ENCODE measurements at places on chromosomes 12 and 14.

DNA sequence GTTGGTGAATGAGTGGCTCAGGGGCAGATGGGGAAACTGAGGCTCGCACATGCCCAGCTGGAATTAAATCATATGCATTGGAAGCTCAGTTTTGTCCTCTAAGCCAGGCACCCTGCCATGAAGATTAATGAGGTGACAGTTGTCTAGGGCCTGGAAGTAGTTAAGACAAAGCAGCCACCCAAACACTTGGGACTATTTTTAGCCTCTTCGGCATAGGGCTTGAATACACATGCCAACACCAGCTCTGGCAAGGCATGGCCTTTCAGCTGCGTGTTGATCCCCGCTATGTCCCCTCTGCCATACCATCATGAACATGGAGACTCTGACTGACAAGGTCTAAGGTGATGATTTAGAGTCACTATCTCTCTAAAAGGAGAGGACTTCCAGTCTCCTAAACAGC is 250.2 kb downstream of the KSR2 start:
- no peak for DNase-seq

DNA sequence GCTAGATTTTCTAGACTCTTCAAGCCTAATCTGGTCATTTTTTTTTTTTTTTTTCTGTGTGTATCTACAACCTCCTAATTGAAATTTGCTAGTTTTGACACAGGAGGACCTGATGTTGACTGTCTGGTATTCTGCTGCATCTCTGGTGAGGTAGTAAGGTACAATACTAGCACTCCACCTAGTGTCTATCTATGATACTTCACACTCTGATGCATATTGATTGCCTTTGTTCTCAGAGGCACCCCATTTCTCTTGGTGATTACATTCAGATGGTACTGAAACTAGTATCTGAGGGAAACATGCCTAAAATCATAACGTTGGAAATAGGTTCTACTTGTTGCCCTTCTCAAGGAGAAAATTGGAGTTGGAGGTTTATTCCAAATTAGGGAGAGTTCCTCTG is 930.5 kb upstream of the NOVA1 start:
- no peak for DNase-seq

DNA sequence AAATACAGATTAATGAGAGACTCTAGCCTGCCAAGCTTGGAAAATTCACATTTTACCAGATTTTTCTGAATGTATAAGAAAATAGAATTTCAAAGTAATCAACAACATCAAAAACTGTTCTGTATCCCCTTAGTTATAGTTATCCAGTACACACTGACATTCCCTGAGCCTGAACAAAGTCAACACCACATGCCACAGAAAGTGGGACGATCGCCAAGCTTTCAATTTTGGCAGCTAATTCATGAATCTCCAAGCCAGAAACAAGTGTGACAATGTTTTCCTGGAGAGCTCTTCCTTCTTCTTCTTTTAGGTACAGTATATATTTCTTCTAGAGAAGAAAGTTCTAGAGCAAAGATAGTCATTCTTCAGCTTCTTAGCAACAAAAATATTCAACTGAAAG is 290.2 kb downstream of the PRKD1 start:
- DNase-seq: no peak

GRCh38 chr14:104660597-104660996 is 28.8 kb upstream of the INF2 start:
- no peak for DNase-seq

- DNase-seq: no peak
Observed at GRCh38 chr14:55124774-55125386, 4.2 kb upstream of the LGALS3 start.

Measured in liver (tissue), 10 donors.